ENCODE measurements at places on chromosomes 13 and 19. TPM values are rescaled to one million over a fixed set of nuclear protein-coding genes. Genes with fewer than 3 reads are reported as not detected.

- no peak overlapping the region for H3K4me3 ChIP-seq
- DNase-seq, result no peak
- no peaks in the 10 kb centered on the region for H3K36me3 ChIP-seq
- peaks cover 57% of the 10 kb centered on the region for H3K4me1 ChIP-seq
- H3K27ac ChIP-seq, result peak overlapping the region; percentile 72
These were observed 54.3 kb downstream of the GGACT start for GRCh38 chr13:100534147-100534843.

GRCh38 chr19:31629579-31630363 is 280.5 kb upstream of the TSHZ3 start:
- no peak for DNase-seq
- H3K36me3 ChIP-seq, result no peaks in the 10 kb centered on the region
- no peaks in the 10 kb centered on the region for H3K27me3 ChIP-seq
- no peak overlapping the region for H3K4me3 ChIP-seq
- H3K27ac ChIP-seq, result no peak overlapping the region
- H3K4me1 ChIP-seq, result no peaks in the 10 kb centered on the region

GRCh38 chr19:19460258-19460731 is 54.8 kb downstream of the GATAD2A start:
- H3K4me1 ChIP-seq, result peaks cover 68% of the 10 kb centered on the region
- no peaks in the 10 kb centered on the region for H3K27me3 ChIP-seq
- DNase-seq, result no peak
- H3K27ac ChIP-seq, result no peak overlapping the region

- no peaks in the 10 kb centered on the region for H3K36me3 ChIP-seq
- no peaks in the 10 kb centered on the region for H3K4me1 ChIP-seq
- H3K27me3 ChIP-seq, result no peaks in the 10 kb centered on the region
- H3K27ac ChIP-seq, result no peak overlapping the region
These were observed 111.7 kb upstream of the IRS2 start for GRCh38 chr13:109897988-109898624.

The SIGLEC5 gene
- total RNA-seq, result 0.52 TPM

- no peak overlapping the region for H3K27ac ChIP-seq
- H3K27me3 ChIP-seq, result no peaks in the 10 kb centered on the region
- H3K36me3 ChIP-seq, result no peaks in the 10 kb centered on the region
These were observed 11.9 kb upstream of the DHRS12 start for GRCh38 chr13:51815848-51816247.

DNA sequence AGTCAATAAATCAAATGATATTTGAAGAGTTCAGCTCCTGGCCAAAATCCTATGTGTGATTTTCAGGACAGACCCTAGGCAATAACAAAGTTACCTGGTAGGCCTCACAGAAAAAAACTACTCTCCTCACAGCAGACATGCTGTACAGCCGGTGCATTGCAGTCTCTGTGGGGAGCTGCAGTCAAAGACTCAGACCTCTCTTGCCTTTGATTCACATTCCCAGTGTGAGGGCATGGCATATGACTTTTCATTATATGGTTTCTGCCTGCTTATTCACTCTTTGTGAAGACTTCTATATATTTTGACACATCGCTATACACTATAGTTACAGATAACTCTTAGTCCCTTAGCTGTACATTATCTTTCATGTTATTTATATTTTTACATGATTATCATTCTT is 2684.3 kb upstream of the PCDH20 start:
- no peaks in the 10 kb centered on the region for H3K4me1 ChIP-seq
- no peaks in the 10 kb centered on the region for H3K27me3 ChIP-seq
- no peak overlapping the region for H3K27ac ChIP-seq
- H3K36me3 ChIP-seq, result no peaks in the 10 kb centered on the region
- no peak overlapping the region for H3K4me3 ChIP-seq
- no peak for DNase-seq

The AMH gene
- 0.99 TPM for total RNA-seq

DNA sequence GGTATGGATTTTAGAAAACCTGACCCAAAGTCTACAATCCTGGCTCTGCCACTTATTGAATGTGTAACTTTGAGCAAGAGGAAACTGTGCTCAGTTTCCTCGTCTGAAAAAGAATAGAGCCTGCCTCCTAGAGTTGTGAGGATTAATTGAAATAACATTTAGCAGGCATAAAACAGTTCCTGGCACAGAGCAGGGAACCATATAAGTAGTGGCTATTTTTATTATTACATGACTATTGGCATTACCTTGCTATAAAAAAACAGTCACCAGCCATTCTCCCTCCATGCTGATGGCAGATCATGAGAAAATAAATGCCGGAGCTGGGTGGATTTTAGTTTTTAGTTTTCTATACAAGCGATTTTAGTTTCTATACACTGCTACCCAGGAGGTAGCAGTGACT is 5.8 kb downstream of the DOCK9 start:
- no peak overlapping the region for H3K4me3 ChIP-seq
- no peaks in the 10 kb centered on the region for H3K36me3 ChIP-seq
- H3K27me3 ChIP-seq, result no peaks in the 10 kb centered on the region
- peaks cover 9% of the 10 kb centered on the region for H3K4me1 ChIP-seq

DNA sequence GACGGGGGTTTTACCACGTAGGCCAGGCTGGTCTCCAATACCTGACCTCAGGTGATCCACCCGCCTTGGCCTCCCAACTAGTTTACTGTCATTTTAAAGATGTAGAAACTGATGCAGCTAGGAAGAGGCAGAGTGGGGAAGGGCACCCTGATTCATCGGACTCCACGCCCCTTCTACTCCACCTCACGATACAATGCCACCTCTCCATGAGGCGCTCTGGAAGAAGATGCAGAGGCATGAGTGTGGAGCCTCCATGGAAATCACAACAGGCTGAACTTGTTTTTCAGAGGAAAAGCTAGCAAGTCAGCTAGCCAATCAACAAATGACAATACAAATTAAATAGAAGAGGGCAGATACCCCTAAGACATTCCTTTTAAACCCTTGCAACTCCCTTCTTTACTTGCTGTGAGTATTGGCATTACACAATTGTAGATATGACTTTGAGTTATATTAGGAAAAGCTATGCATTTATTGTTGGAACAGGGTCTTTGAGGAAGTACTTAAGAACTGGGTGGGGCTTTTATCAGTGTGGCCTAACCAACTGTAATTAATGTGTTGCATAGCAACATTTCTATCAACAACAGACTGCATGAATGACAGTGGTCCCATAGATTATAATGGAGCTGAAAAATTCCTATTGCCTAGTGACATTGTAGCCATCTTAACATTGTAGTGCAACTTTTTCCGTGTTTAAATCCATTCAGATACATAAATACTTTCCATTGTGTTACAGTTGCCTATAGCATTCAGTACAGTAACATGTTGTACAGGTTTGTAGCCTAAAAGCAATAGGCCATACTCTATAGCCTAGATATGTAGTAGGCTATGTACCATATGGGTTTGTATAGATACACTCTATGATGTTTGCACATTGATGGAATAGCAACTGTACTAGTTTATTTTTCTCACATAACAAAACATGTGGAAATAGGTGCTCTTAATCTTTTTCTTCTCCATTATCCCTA is 17.6 kb downstream of the WDFY2 start:
- peaks cover 71% of the 10 kb centered on the region for H3K4me1 ChIP-seq
- no peaks in the 10 kb centered on the region for H3K27me3 ChIP-seq
- no peak overlapping the region for H3K4me3 ChIP-seq
- DNase-seq, result no peak
- no peaks in the 10 kb centered on the region for H3K36me3 ChIP-seq
- no peak overlapping the region for H3K27ac ChIP-seq

The KLK2 gene
- not detected for total RNA-seq

GRCh38 chr13:110559986-110560385 is 1.5 kb downstream of the RAB20 start:
- no peak for DNase-seq
- no peaks in the 10 kb centered on the region for H3K36me3 ChIP-seq
- no peak overlapping the region for H3K4me3 ChIP-seq
- peak overlapping the region; percentile 93 for H3K27ac ChIP-seq
- no peaks in the 10 kb centered on the region for H3K27me3 ChIP-seq

The CEACAM1 gene
- 2.3 TPM for total RNA-seq

DNA sequence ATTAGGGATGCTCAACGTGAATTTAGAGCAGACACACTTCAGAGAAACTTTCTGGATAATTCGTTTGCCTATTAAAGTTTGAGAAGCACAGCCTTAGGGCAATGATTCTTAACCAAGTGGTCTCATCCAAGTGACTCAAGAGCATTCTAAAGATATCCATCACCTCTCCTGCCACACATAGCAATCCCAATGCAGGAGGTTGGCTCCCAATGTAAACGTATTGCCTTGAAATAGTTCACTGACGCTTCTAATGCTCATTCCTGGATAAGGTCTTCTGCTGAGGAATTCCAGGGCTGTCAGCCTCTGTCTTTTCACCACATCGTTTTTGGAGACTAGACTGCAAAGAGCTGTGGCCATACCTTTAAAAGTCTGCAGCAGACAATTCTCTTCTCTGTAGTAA is 279.8 kb upstream of the DACH1 start:
- H3K27ac ChIP-seq, result no peak overlapping the region
- H3K36me3 ChIP-seq, result no peaks in the 10 kb centered on the region
- no peak overlapping the region for H3K4me3 ChIP-seq
- DNase-seq, result no peak
- H3K4me1 ChIP-seq, result peaks cover 13% of the 10 kb centered on the region

DNA sequence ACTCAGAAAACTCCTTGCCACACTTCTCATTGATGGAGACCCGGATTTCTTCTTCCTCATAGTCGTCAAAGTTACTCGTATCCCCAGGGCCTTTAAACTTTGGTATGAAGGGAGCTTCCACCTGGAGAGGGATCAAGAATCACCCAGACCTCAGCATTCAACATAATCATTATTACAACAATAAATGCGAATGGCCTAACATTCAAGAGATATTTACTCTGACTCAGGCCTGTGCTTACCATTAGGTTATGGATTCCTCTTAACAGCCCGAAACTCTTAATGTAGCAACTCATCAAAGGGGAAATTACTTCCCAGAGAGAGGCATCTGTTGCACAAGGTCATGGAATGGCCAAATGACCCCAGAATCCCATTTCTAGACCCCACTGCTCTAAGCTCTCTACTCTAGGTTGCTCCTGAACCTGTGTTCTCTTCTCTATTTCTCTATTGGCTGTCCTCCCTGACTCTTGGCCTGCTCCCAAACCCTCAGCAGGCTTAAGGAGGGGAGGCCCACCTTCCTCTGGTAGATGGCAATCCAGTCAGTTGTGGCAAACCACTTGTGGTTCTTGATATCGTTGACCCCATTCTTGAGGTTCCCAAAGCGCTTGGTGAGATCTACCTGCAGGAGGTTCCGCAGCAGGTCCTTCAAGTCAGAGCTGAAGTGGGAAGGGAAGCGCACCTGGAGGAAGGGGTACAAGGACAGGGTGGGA is 2.7 kb upstream of the SAMD1 start:
- H3K4me1 ChIP-seq, result peaks cover 21% of the 10 kb centered on the region
- no peak for DNase-seq
- H3K4me3 ChIP-seq, result no peak overlapping the region

The ZNF284 gene
- 2.1 TPM for total RNA-seq

- no peaks in the 10 kb centered on the region for H3K36me3 ChIP-seq
- H3K4me1 ChIP-seq, result no peaks in the 10 kb centered on the region
- no peak overlapping the region for H3K4me3 ChIP-seq
- DNase-seq, result no peak
These were observed 97.9 kb downstream of the CCNA1 start for GRCh38 chr13:36530050-36530789.

DNA sequence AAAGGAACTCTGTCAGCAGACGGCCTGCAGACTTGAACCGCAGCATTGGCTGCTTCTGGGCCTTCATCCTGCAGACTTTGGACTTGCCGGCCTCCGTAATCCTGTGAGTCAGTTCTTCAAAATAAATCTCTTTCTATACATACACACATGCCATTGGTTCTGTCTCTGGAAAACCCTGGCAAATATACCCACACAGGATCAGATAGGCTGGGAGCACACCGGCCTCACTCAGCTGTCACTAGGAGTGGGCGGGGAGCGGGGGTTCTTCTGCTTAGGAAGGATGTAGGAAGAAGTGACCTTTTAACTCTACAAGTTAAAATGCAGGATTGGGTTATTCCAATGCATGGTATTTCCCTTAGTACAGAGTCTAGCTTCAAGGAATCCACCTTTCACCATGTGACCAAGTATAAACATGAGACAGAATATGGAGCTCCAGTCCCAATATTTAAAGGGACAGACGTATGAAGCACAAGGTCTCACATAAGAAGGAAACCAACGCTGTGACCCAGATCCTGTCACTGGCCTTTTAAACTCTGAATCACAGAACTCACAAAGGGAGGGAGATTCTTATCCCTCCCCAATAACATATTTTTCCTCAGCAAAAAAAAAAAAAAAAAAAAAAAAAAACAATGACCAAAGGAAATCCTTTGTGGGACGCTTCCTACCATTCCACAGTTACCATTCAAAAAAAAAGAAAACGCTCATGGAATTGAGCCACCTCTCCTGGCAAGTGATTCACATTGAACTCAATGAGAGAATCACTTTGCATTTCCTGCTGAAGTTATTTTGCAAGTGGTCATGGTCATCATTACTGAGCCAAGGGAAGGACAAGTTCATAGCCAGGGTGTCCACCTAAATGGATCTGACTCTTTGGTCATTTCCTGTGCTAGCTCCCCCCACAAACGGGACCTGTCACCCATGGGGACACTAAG is 352.9 kb downstream of the FOXO1 start:
- DNase-seq, result no peak
- H3K36me3 ChIP-seq, result no peaks in the 10 kb centered on the region
- H3K4me1 ChIP-seq, result peaks cover 2% of the 10 kb centered on the region
- H3K27me3 ChIP-seq, result no peaks in the 10 kb centered on the region
- H3K27ac ChIP-seq, result no peak overlapping the region

The KIR3DL2 gene
- total RNA-seq, result not detected
